Activated CD4-positive, alpha-beta T cell treated with anti-CD3 and anti-CD28 coated beads, Interleukin-2, amount 10 ng/mL, durations not matched to agents 7 days and 5 days (primary cell): ENCODE measurements at places on chromosomes 1 and 21. TPM values are rescaled to one million over a fixed set of nuclear protein-coding genes. Genes with fewer than 3 reads are reported as not detected.
A peak's percentile ranks its signal among the peaks of the same experiment; 100 is the strongest.

TNNT2 gene
- total RNA-seq, result not detected

GUCA2B gene
- total RNA-seq, result not detected

COL11A1 gene
- not detected for total RNA-seq

PTPN7 gene
- 188 TPM for total RNA-seq

KPRP gene
- total RNA-seq, result not detected

CFAP141 gene
- not detected for total RNA-seq

ZSCAN20 gene
- total RNA-seq, result 2.2 TPM

OR2T2 gene
- total RNA-seq, result not detected

OR14C36 gene
- total RNA-seq, result not detected

MATN1 gene
- total RNA-seq, result not detected

OPRD1 gene
- total RNA-seq, result not detected

LCA5L gene
- total RNA-seq, result not detected

DNA sequence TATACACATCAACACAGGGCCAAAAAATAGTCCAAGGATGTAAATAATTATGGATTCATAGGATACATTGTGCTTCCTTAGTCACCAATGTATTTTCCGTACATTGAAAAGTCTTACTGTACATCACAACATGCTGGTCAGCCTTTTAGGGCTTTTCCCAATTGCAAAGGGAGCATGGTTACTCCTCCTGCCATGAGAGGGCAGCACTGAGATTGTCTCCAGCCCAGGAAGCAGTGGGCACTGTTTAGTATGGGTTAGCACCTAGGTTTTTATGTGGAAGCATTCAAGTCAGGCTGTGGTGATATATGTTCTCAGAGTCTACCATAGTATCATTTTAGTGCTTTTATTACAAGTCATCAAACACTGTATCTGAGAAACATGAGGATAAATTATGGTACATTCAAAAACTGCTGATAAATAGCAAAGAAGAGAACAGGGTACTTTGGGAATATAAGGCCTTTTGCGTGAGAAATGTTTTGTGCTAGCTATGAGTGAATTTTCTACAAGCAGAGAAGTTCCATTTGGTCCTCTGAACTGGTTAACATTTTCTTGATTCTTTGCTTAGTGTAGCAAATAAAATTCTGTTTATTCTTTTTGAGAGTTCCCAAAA, 34.0 kb downstream of the ST6GALNAC5 start:
- DNase-seq, result peak; percentile 41

DNA sequence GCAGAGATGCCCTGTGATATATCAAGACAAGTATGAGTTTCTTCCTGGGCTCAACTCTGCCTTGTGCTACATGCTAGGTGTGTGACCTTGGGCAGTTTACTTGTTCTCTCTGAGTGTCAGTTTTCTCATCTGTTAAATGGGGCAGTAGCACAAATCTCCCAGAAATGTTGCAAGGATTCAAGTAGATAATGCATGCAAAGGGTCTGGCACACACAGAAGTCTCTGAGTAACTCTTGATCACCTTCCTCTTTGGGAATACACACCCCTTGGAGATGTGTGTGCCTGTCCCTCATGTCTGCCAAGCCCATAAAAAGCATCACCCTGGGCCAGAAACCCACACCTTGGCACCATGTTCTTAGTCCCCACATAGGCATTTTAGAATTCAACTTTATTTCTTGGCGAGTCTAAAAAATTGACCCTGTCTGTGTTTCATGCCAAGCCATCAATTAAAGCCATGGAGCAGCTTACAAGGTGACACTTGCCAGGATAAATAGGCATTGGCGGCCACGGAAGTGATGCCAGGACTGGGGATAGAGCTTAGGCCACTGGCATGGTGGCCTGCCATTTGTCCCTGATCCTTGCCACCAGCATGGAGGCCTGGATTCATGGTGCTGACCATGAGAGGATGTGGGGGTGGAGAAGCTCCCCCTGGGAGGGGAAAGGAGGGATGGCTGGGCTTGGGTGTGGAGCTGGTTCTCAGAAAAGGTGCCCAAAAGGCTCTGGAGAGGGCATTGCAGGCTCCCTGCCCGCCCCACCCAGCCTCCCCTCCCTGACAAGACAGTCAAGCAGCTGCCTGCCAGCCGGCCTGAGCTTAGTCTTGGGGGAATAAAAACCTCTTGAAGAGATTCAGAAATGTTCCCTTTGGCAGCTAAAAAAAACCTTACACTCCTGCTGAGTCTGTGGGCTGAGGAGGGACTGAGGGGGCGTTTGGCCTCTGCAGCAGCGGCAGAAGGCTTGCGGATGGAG, 118.0 kb upstream of the IPO9 start:
- no peak for DNase-seq

GRCh38 chr1:6776895-6777294, 8.4 kb upstream of the CAMTA1 start:
- DNase-seq, result no peak

GRCh38 chr21:44708213-44708865, 3.0 kb downstream of the TSPEAR start:
- DNase-seq, result no peak

GRCh38 chr1:18929686-18930085, 26.8 kb downstream of the IFFO2 start:
- DNase-seq, result no peak

GRCh38 chr1:188499690-188500089, 1670.9 kb downstream of the PLA2G4A start:
- no peak for DNase-seq

DNA sequence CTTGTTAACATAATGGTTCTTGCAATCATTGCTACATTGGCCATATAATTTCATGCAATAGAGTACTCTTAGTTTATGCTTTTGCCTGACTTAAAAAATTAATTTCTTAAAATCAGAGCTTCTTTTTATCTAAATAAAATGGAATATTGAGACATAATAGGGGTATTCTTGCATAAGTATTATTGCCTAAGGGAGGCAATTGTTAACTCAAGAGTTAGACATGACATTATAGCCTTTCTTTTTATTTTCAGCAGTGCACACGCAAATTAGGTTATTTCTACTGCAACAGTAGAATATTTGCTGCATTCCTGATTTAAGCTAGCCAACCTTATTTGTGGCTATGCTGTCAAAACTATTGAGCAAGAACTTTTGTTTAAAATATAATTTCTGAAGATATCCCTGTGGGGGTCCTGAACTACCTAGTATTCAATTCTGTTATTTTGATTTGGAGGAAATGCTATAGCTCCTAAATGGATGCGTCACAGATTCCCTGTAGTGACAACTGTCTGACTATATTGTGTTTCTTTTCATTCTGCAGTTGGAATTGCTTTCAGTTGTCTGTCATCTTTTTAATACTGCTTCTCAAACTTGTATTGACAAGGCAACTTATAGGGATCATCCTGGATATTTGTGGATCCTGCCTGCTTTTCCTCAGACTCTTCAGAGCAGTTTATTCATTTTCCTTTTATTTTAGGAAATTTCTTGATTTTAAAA, 211.0 kb downstream of the PATJ start:
- no peak for DNase-seq

DNA sequence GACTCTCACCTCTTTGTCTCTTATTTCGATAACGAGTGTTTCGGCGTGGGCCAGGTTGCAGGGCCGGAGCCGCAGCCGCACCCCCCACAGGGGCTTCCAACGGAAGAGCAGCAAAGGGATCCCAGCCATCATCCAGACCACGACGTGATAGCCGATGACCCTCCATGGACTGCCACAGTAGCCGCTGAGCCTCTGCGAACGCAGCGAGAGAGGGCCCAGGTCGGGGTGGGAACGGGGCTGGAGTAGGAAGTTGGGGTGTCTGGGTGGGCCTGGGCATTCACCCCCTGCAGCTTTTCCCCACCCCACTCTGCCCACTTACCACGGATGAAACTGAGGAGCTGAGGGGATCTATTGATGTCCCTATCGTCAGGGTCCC, 6.4 kb downstream of the ATP13A2 start:
- no peak for DNase-seq

GRCh38 chr1:26848499-26848898, 14.4 kb upstream of the SFN start:
- DNase-seq, result no peak

DNA sequence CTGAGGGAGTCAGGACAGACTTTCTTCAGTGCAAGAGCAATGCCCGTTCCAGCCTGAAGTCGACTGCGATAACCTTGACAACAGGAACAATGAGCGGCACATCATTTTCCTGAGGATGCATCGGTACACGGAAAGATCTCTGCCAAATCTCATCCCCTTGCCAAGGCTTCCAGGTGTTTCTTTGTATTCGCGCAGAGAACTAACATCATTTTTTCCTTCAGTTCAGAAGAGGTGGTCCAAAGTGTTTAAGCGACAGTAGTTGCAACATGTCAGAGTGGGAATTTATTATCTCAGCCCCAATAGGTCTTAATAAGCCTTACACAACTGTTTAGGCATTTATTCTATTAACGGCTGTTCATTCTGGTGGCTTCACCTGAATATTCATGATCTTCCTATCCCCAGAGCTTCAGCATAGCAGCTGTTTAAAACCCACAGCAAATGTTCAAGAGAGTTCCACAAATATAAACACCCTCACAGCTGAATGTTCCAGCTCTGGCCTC, 129.7 kb upstream of the NFIA start:
- DNase-seq, result no peak

DNA sequence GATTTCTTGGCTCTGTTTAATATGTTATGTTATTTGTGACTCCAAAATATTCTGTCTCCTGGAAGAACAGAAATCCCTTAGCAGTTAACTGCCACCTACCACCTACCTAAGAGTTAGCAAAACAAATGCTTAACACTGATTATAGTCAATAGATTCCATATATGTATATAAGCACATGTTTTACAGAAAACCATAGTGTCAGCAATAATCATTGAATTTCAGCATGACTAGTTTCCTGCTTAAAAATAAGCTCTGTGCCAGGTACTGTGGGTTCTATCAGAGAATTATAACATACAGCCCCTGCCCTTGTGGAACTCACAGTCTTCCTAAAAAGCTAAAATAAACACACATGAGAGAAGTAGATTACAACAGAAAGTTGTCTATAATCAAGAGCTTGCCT, 561.9 kb upstream of the CAMK1G start:
- no peak for DNase-seq

GRCh38 chr1:204180133-204180532, 14.0 kb upstream of the REN start:
- DNase-seq, result no peak

DNA sequence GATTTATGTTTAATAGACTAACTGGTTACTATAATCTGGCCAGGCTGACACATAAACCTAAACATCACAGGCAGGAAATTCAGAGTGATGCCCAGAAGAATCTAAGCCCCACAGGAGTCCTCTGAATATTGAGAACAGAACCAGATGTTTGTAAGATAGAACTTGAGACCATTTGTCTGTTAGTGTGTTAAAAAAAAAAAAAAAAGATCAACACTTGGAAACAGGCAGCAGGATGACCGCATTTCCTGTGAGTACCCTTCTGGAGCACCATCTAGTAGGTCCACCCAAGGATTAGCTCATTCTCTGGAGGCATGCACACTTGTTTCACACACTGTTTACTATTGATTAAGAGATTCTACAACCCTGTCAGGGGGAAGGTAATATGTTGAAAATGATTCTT, 111.4 kb upstream of the VANGL1 start:
- no peak for DNase-seq

DNA sequence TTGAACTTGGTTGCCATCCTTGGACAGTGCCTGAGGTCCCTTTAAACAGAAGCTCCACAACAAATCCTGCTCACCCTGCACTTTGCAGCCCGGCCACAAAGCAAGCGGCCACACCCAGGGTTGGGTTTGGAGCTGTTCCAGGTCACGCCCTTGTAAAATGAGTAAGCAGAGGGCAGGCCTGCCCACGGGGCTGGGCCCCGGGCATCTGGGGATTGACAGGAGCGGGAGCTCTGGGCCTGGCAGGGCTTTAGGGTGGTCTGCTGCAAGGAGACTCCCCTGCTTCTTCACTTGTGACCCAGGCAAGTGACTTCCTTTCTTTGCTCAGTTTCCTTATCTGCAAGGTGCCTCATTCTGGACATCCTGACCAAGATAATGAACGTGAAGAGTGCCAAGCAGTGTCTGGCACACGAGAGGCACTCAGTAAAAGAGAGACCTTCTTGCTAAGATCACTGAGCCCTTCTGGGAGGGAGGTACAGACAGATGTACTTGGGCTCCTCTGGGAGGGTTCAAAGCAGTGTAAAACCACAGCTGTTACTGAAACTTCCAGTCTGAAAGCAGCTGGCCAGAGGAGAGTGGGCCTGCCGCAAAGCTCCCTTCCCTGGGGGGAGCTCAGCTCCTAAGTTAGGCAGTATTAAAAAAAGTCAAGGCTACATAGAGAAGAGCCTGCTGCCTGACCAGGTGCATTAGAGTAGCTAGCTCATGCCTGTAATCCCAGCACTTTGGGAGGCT, 2.6 kb downstream of the E2F2 start:
- DNase-seq, result peak; percentile 90

- no peak for DNase-seq
These were observed 103.3 kb downstream of the DUSP10 start for GRCh38 chr1:221638595-221638994.

- no peak for DNase-seq
These were observed 20.8 kb upstream of the PEX10 start for GRCh38 chr1:2433196-2433595.

DNA sequence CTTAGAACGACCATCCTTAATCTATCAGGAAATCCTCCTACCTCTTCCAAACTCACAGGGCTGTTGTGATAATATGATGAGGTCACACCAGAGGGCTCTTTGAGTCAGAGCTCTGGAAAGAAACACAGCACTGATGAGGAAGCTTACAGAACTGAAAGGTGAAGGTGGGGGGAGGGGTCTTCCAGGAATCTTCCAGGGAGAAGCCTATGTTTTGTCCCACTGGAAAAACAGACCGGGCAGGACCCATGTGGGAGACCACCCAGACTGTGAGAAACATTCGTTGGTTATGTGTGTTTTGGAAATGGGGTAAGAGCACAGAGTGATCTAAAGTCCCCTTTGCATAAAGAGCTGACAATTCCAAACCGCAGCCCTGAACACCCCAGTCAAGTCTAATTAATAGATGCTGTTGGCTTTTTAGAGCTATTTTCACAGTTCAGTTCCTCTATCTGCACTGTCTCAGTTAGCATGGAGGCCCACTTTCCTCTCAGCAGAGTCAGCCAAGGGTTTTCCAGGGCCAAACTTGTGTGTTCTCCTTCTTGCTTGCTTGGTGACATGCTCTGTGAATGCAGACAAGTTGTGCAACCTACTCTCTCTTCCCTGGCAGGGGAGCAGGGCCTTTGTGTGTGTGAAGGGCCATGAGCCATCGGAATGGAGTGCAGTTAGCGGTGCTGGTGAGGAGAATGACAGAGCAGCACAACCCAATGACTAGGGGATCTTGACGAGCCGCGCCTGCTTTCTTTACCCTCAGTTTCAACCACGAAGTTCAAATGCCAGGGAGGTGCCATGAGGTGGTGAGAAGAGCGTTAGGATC, 12.3 kb downstream of the PHLDA3 start:
- DNase-seq, result no peak

DNA sequence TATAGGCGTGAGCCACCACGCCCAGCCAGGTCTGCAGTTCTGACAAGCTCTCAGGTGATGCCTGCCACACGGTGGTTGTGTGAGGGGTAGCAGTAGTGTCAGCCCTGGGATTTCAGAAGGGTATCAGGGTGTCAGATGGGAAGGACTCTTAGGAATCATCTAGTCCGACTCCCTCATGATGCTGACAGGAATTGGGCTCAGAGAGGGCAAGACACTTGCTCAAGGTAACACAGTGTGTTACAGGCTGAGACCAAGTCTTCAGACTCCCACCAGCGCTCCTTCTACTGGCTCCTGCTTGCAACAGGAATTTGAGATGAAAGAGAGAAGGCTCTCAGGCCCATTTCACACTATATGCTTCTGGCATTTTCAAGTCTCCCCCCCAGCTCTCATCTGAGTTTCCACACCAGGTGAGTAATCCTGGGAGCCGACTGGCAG, 6.9 kb downstream of the HTR1D start:
- no peak for DNase-seq
